ENCODE measurements at places on chromosomes 2 and 18. TPM values are rescaled to one million over a fixed set of nuclear protein-coding genes. Genes with fewer than 3 reads are reported as not detected.

Gene PFN4
- polyA plus RNA-seq = 0.39 TPM

Gene NEDD4L
- polyA plus RNA-seq = 14.1 TPM

Gene IER3IP1
- 8.8 TPM for polyA plus RNA-seq

Gene NPAS2
- polyA plus RNA-seq = 62.7 TPM

Gene EVA1A
- polyA plus RNA-seq = 0.71 TPM

Gene NR4A2
- 1.6 TPM for polyA plus RNA-seq

Gene NMUR1
- 0.33 TPM for polyA plus RNA-seq

Gene CROCC2
- polyA plus RNA-seq = 0.16 TPM

Gene RELCH
- polyA plus RNA-seq = 30.0 TPM

Gene LCT
- 0.01 TPM for polyA plus RNA-seq

Gene EPB41L3
- polyA plus RNA-seq = 13.6 TPM

Gene ANKRD23
- polyA plus RNA-seq = 5.0 TPM

Gene ALK
- polyA plus RNA-seq = 0.05 TPM

Gene LONRF2
- 0.33 TPM for polyA plus RNA-seq

Gene GALNT5
- polyA plus RNA-seq = 5.6 TPM

Gene ARHGAP15
- 0.69 TPM for polyA plus RNA-seq

Gene MAP2
- polyA plus RNA-seq = 4.4 TPM

Gene COLEC11
- 0.43 TPM for polyA plus RNA-seq

Gene C2orf80
- not detected for polyA plus RNA-seq

Gene IMPACT
- polyA plus RNA-seq = 6.3 TPM

Gene ZNF638
- polyA plus RNA-seq = 102 TPM

Gene KCNG2
- polyA plus RNA-seq = not detected

Gene RGPD3
- polyA plus RNA-seq = 0.12 TPM

Gene CXCR1
- polyA plus RNA-seq = 0.11 TPM

Gene SLC40A1
- 7.0 TPM for polyA plus RNA-seq

Gene ACTG2
- 660 TPM for polyA plus RNA-seq

Gene KIAA2012
- not detected for polyA plus RNA-seq

Gene DSG2
- polyA plus RNA-seq = 5.8 TPM

Gene SLC19A3
- 0.14 TPM for polyA plus RNA-seq

Gene FBXO41
- polyA plus RNA-seq = 0.92 TPM

Gene MAP3K19
- polyA plus RNA-seq = not detected

Gene CD8B2
- 0.06 TPM for polyA plus RNA-seq

Gene DSC2
- 123 TPM for polyA plus RNA-seq

Gene PTRHD1
- polyA plus RNA-seq = 30.7 TPM

Gene TXNDC2
- 0.06 TPM for polyA plus RNA-seq

Gene COPS8
- 24.0 TPM for polyA plus RNA-seq

Gene IGFBP2
- polyA plus RNA-seq = 93.6 TPM

Gene MEIS1
- 16.8 TPM for polyA plus RNA-seq

Gene IFT172
- 27.5 TPM for polyA plus RNA-seq

Gene CHRNG
- not detected for polyA plus RNA-seq

Gene ANKRD30B
- not detected for polyA plus RNA-seq

Gene CD8B
- polyA plus RNA-seq = 1.7 TPM

Gene CENPA
- polyA plus RNA-seq = 3.6 TPM

All from esophagus (tissue), 2 donors.